Neural progenitor cell (in vitro differentiated cells): ENCODE measurements at places on chromosomes 7 and 10.

- DNase-seq: no peak
Observed at GRCh38 chr7:96685755-96686154, 23.9 kb downstream of the SEM1 start.

DNA sequence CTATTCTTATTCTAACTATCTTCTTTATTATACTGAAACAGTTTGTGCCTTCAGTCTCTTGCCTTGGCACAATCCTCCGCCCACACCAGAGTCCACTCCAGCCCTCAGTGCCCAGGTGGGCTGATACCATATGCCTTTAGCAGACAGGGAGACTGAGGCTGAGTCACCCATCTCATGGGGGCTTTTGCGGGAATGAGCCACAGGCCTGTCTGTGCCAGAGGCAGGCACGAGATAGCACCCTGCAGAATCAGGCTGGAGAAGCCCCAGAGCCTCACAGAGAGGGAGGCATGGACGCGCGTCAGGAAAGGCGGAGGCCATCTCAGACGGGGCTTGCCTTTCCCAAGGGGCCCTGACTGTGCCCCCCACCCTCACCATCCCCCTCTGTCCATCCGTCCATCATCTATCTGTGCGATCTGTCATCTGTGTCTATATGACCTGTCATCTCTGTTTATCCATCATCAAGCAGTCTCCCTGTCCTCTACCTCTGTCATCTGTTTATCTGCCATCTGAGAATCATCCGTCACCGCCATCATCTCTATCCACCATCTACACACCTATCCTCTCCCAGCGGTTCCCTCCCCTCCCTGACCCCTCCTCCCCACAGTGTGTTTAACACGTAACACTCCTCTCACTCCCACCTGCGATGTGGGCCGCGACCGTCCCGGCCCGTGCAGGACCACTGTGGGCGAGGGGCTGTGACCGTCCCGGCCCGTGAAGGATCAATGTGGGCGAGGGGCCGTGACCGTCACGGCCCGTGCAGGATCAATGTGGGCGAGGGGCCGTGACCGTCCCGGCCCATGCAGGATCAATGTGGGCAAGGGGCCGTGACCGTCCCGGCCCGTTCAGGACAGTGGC lies 7.3 kb upstream of the ADAP1 start:
- peak; percentile 1 for DNase-seq

GRCh38 chr10:25867321-25867720 lies 66.7 kb upstream of the MYO3A start:
- no peak for DNase-seq

GRCh38 chr10:1050554-1050953 lies 1.6 kb upstream of the IDI1 start:
- peak; percentile 36 for DNase-seq

DNA sequence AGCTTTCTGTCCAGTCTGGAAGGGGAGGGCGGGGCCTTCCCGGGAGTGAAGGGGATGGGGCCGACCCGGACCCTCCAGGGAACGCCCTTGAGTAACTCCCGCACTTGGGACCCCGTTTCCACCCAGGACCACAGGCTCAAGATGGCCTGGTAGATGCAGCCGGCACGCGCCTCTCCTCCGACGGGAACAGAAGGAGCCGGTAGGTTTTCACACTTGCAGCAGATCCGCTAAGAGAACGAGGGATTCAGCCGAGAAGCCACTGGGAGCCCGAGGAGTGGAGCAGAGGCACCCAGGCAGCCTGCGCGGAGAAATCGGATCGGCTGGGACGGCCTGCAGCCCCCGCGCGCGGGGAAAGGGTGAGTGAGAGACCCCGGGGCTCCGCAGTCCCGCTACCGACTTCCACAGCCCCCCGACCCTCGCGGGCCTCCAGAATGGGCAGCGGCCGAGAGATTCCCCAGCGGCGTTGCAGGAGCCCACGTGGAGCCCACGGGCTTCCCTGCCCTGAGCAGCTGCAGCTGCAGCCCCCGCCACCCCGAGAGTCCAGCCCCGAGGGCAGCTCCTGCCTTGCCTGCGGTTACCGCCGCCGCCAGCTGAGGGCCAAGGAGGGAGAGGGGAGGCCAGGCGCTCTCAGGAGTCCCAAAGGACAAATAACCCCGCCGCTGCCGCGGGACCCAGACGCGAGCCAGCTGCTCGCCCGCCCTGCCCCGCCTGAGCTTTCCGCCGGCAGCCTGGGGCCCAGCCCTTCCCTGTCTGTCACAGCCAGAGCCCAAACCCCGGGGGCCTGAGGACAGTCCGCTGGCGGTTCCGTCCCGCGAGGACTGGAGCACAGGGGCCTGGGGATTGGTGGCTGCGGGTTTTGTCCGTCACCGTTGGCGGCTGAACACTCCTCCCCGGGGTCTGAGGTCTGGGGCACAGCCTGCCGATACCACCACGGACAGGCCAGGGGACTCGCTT lies 21.8 kb downstream of the IFT22 start:
- peak; percentile 62 for DNase-seq

- DNase-seq: peak; percentile 24
Observed at GRCh38 chr10:66214721-66215404, 711.0 kb upstream of the LRRTM3 start.

DNA sequence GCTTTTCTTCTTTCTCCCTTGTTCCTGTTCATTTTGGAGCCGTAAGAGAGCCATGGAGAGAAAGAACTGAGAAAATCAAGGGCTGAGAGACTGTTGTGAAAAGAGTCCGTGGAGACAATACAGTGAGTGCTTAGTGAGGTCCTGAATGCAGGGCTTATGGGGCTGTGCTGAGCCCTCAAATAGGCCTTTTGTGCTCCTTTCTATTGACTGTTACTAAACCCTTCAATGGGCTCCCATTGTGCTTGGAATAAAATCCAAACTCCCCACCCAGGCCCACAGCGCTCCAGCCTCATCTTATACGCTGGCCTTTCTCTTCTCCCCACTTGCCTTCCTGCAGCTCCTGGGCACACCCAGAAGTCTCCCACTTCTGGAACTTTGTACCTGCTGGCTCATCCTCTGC lies 243.1 kb upstream of the HABP2 start:
- peak; percentile 96 for DNase-seq

GRCh38 chr10:128242641-128243040 lies 116.4 kb upstream of the MKI67 start:
- no peak for DNase-seq

DNA sequence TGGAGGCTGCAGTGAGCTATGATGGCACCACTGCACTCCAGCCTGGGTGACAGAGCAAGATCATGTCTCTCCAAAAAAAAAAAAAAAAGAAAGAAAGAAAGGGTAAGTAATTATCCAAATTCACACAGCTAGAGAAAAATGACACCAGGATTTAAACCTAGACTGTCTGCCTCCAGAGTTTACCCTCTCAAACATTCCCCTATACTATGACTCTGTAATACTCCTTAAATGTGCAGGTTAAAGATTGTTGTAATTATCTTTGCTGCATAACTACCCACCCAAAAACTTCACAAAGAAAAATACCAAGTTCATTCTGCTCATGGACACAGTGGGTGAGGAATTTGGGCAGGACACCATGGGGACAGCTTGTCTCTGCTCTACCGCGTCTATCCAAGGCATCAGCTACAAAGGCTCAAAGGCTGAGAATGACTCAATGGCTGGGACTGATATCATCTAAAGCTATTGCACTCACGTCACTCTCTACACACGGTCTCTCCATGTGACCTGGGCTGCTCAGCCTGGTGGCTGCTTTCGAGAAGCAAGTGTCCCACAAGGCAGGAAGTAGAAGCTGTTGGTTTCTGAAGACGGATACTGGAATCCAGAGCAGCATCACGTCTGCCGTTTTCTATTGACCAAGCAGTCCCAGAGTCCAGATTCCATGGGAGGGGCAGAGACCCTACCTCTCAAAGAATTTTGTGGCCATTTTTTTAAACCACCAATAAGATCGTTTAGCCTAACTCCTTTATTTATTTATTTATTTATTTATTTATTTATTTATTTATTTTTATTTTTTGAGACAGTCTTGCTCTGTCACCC lies 185.7 kb upstream of the AUTS2 start:
- no peak for DNase-seq

GRCh38 chr7:32890010-32890792 lies 1.4 kb downstream of the KBTBD2 start:
- peak; percentile 21 for DNase-seq

- DNase-seq: no peak
Observed at GRCh38 chr7:126569402-126569801, 683.3 kb downstream of the GRM8 start.

DNA sequence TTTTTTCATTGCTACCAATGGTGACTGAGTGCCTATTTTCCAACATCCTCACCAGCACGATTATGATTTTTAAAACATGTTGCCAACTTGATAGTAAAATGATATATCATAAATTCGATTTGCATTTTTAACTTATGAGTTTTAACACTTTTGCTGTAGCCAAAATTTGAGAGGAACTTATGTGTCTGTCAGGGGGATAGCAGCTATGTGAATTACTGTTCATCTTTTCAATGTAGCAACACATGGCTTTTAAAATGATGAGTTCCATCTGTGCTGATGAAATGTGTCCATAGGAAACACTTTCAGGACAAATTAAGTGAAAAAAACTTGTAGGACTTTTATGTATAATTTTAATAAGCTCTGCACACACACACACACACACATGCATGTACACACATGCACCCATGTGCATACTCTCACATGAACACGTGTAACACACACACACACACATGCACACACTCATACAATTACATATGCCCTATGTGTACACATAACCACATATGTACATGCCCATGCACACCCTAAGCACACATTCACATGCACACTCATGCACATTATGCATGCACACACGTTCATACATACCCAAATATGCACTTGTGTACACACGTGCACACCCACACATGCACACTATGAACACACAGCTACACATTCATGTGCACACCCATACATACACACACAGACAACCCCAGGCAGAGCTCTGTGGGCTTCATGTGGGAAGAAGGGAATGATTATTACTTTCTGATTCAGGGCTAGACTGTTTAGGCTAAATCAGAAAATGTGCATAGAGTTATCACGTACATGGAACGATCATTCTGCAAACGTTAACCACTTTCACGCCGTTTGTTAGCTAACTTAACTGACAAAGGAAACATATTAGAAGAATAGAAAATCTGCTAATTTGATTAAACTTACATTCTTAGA lies 68.9 kb downstream of the C10orf143 start:
- DNase-seq: no peak

DNA sequence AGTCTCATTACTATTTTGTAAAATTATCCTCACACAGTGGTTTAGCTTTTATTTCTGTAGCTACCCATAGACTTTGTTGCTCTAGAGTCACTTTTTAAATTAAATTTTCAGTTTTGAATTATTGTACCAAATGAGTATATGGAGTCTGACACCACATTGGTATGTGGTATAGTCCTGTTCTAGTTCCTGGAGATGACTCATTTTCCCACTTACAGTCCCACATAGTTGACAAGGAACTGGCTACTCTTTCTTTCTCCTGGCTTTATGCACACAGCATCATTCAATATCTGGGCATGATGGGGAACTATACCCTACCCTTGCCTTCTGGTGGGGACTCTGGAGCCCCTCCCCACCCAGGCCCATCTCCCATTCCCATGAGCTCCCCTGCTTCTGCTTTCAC lies 92.6 kb upstream of the RAB11FIP2 start:
- no peak for DNase-seq

GRCh38 chr10:31611161-31611560 lies 292.1 kb downstream of the ZEB1 start:
- no peak for DNase-seq

- no peak for DNase-seq
Observed at GRCh38 chr10:7861509-7862120, 43.3 kb downstream of the TAF3 start.

DNA sequence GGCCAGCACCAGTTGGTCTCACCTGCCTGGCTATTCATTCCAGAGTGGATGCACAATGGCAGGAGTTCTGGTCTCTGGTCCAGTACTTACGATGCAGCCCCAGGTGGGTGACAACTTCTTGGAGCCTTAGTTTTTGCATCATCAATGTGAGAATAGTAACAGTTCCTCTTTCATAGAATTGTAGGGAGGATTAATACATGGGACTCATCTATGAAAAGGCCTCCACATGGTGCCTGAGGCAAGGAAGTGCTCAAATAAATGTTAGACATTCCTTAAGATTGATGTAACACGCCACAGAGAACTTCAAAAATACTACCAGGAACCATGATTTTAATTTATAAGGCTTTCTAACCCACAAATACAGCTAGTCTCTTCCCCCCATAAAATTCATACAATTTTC lies 120.1 kb upstream of the CHST15 start:
- DNase-seq: no peak

DNA sequence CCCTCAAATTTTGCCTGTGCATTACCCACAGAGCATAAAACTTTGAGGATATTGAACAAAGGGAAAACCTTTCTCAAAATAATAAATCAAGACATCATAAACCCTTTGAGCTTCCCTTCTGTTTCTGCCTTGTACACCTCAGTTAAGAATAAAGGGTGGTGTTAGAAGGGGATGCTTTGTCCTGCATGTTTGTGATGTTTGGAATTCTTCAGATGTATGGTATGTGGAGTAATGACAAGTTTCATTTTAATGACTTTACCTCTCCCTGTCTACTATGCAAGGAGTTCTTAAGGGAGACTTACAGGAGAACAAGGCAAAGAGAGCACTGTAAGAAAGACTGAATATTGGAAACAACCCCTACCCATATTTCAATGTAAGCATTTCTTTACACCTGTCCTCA lies 99.2 kb downstream of the HECW1 start:
- DNase-seq: no peak

- DNase-seq: no peak
Observed at GRCh38 chr7:5360971-5361370, 62.7 kb downstream of the TNRC18 start.

GRCh38 chr10:24981161-24981710 lies 28.8 kb upstream of the PRTFDC1 start:
- DNase-seq: no peak

GRCh38 chr7:47724335-47724982 lies 142.5 kb upstream of the TNS3 start:
- DNase-seq: peak; percentile 59

DNA sequence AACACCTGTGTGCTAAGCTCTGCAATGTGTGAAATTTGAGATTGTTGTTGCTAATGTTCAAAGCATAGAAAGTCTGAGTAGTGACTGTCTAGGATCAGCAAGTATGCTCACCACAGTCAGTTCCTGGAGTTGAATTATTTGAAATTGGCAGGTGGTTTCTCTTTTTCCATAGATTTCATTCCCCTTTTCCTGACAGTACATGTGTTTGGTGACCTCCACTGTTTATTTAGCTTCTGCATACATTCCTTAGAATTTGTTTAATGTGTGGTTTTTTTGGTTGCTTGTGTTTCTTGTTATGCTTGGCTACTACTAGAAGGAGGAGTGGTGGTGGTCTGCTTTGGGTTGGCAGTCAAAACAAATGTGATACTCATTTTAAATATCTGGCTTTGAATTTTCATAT lies 52.3 kb downstream of the FOXP2 start:
- DNase-seq: no peak

- DNase-seq: no peak
Observed at GRCh38 chr7:29381206-29382094, 182.2 kb upstream of the PRR15 start.

DNA sequence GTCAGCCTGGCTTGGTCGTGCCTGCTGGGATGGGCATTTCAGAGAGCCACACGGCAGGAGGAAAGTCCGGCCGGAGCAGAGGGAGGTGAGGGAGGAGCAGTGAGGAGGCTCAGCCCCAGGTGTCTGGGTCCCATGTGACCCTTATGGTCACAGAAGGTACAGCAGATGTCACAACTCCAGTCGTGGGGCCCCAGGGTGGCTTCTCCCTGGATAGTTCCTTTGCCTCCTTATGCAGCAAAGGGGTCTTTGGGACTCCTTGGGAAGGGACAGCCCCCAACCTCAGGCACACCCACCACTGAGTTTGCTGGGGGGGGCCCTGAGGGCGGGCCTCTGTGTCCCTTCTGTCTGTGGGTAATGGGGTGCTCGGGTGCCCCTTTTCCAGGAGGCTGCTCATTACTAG lies 19.6 kb upstream of the PRKAG2 start:
- no peak for DNase-seq

GRCh38 chr7:36153571-36154097 lies 580 bp downstream of the EEPD1 start:
- no peak for DNase-seq
